ENCODE measurements at places on chromosomes 6 and 20.

GRCh38 chr20:12318043-12318442, 400.4 kb downstream of the BTBD3 start:
- no peak for DNase-seq

DNA sequence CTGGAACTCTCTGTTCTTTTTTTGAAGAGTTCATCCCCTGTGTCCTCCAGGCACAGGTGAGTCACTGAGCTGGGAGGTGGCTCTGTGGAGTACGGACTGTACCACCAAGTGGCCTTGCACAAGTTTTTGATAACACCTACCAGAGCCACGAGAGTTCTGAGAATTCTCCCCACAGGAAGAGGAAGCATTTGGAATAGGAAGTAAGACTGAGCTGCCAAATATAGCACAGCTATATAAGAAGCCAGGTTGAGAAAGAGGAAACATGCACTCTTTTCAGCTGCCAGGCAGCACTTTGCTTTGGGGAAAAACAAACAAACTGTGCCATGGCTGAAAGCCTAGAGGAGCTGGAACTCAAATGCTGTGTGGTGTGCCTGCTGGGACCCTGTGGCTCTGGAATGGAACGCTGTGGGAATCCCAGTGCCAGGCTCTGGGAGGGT, 70.8 kb upstream of the RIPOR2 start:
- no peak for DNase-seq

DNA sequence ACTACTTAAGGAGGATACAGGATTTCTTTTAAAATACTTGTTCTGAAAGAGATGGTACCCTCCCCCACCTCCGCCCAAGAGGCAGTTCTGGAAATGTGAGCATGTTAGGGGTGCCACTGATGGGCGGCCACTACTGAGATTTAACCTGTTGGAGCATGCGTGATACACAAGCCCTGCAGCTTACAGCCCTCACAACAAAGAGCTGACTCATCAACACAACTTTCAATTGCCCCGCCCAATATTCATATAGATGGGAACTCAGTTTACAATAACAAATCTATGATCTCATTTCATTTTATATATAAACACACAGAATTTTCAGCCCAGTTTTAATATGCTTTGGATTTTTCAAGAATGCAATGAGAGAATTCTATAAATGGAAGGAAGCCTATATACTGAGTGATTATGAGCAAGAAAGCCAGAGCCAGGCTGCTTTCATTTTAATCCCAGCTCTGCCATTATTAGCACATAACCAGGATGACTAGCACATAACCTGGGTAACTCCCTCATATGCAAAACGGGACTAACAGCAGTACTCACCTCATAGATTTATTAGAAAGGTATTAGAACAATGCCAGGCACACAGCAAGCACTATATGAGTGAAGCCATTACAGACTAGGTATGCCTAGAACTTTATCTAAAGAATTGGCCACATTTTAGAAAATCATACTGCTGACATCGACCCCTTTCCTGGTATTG, 45.6 kb upstream of the IPCEF1 start:
- no peak for DNase-seq

- DNase-seq: no peak
Measured at GRCh38 chr20:7496394-7496991, 443.8 kb downstream of the HAO1 start.

DNA sequence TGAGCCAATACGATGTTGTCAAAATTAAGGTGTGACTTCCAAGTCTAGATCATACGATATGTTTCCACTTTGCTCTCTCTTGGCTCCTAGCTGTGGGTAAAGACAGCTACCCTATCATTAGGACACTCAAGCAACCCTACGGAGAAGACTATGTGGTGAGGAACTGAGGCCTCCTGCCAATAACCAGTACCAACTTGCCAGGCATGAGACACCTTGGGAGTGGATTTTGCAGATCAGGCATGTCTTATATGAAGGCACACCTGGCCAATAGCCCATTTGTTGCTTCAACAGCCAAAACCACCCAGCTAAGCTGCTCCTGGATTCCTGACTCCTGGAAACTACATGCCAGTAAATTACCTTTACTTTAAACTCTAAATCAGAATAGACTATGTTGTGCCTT, 863.4 kb downstream of the DHX35 start:
- no peak for DNase-seq

DNA sequence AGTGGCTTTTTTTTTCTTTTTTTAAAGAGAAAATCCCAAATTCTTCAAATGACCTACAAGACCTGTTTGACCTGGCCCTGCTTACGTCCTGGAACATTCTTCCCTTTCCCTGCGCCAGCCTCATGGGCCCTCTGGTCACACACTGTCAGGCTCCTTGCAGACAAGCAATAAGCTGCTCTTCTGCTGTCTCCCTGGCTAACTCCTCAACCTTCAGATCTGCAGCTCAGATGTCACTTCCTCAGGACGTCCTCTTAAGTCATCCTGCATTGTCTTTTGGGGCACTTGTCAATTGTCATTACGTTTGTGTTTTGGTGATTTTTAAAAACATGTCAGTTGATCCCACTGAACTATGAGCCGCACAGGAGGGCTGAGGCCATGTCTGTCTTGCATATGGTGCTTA, 28.9 kb upstream of the SLC35D3 start:
- DNase-seq: no peak

DNA sequence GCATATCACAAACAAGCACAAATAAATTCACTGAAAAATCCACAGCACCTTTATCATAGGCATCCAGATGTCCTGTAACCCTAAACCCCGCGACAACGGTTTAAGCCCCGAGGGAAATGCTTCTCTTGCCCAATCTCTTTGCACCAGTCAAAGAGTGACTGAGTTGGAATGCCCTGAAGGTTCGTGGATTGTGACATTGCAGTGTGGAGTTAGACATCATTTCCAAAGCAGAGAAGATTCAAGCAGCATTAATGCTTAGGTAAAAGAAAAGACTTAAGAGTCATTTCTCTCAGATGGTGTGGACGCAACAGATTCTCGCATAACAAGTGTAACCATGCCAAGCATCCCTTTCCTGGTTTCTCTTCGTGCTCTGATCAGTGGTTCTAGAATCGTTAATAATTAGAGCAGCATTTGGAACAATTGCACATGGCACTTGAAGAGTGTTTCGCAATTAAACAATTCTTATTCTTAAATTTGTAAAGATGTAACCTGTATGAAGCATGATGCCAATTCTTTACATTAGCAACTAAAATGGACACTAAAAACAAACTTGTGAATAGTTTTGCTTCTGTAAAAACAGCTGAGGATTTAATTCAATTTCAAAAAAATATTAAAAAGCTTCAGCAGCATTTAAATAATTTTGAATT, 121.6 kb downstream of the HIVEP2 start:
- DNase-seq: no peak

- DNase-seq: no peak
Measured at GRCh38 chr6:2485116-2485515, 239.7 kb upstream of the GMDS start.

- DNase-seq: no peak
Measured at GRCh38 chr20:54004445-54004844, 65.9 kb downstream of the BCAS1 start.

GRCh38 chr20:57022306-57022705, 244.1 kb downstream of the BMP7 start:
- no peak for DNase-seq

DNA sequence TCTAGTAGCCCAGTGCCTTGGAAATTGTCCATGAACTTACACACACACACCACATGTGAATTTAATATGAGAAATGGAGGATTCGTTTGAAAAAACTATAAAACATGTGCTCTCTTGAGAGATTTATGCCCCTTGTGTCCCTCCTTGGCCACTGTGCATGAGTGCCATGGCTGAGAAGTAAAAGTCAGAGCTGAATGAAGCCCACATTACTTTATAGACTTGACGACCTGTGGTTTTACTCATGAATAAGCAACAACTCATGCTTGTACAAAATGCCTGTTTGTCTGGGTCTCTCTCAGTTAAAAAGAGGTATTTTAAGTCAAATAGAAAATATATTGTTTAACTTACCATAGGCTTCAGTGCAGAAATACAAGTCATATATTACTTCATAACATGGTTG, 102.7 kb downstream of the KCNQ5 start:
- DNase-seq: no peak

All from NCI-H1694 (cell line).